Stimulated activated CD4-positive, alpha-beta T cell treated with anti-CD3 and anti-CD28 coated beads, TNF-alpha, amount 100 ng/mL, for 1 hour (primary cell): ENCODE measurements at places on chromosomes 7 and 10.

DNA sequence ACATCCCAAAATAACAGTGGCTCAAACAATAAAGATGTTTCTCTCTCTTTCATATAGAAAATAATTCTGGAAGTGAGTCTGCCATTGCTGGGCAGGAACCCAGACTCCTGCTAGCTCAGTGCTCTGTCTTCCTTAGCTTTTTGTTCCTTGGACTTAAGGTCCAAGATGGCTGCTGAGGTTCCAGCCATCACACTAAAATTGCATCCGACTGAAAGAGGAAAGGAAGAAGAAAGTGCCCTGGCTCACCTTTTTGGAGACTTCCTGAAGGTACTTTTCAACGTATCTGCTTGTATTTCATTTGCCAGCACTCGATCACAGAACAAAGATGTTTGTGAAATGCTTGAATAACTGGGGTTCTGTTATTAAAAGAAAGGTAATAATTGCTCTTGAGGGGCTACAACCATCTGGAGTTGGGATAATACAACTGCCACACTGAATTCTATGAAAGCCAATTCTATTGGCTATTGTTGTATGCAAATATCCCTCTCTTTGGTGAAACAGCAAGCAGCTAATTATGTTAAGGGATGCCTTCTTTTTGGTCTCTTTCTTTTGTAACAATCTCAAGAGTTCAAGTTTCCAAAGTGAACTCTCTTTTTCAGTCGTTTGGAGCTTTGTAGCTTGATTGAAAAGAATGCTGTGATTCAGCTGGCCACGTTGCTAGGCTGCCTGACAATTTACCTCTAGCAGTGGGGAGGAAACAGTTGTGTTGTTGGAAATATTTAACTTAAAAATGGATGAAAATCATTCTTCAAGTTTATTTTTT, 83.9 kb downstream of the BAMBI start:
- DNase-seq = no peak

DNA sequence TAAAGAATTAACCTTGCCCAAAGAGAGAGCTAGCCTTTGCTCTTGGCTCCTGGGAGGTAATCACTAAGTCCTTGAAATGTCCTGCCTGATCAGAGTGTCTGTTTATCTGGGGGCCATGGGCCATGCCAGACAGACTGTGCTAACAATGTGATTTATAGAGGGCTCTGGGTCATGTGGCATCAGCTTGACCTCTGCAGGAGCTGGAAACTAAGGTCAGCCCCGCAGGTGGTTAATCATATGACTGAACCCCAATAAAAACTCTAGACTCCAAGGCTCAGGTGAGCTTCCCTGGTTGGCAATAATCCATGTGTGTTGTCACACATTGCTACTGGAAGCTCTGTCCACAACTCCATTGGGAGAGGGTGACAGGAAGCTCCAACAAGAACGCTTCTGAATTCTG, 47.5 kb downstream of the NDUFB2 start:
- no peak for DNase-seq

DNA sequence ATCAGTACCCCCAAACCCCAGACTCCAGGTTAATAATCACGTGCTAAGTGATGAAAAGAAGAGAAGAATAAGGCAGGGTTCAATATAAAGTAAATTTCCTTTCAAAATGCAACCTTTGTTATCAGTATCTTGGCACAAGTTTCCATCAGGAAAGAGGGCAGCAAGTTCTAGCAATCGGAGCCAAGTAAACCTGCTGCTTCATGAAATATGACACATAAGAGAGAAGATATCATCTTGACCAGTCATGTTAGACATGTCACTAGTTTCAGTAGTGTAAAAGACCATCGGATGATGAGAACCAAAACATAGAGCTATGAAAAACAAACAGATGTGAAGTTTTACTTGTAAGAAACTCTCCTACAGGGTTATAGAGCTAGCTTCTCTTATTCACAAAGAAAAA, 44.0 kb downstream of the AASS start:
- no peak for DNase-seq

DNA sequence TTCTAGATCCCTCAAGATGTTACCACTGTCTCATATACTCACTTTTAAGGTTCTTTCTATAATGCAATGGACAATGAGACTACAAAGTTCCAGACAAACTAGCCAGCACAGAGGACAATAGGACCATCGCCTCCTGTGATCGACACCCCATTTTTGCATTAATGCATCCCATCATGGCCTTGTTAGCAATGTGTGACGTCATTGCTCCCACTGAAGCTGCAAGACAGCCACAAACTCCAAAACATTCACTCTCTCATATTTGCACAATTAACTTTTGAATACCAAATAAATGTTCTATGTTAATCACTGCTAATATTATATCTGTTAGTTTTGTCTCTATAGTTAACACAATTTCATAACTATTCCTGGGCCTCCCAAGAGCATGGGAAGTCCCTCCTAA, 88.8 kb upstream of the TMEM72 start:
- no peak for DNase-seq

DNA sequence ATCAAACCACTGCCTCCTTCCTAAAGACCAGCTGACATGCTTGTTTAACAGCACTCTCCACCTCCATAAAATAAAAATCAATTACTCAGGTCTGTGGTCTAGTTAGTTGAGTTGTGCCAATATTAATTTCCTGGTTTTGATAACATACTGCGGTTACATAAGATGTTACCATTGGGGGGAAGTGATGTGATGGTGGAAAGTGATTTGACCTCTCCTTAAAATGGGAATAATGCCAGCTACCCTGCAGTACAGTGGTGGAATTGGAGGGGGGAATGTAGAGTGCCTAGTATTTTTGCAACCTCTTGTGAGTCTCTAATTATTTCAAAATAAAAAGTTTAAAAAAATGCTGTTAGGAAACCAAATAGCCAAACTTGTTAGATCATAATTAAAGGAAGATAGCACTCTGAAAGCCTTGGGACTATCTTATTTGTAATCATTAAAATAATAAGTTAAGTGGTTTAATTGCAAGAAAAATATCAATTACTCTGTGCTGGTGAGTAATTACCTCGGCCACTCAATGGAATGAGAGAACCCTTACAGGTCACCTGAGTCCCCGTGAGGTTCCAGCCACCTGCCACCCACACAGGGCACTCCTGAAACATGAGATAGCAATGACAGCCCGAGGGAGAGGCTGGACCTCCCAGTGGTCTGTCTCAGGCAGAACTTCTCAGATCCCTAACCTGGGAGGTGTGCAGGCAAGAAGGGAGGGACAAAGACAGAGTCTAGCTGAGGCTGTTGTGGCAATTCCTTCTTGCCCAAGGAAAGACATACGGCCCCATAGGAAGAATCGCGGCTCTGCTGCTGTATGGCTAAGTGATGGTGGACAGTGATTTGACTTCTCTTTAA, 94.1 kb downstream of the SH3PXD2A start:
- DNase-seq = no peak

DNA sequence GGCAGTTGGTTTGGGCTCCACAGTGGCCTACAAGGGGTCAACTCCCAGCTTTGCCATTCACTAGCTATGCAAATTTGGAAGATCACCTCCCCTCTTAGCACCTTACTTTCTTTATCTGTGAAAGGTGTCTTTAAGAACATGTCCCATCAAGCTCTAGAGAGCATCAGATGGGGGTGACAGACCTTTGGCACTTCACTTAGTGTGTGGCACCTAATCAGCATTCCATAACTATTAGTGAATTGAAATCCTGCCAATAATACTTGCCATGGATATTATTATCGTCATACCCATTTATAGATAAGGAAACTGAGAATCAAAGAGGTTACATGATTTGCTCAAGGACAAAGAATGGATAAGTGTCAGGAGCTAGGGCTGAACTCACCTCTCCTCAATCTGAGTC, 51.9 kb downstream of the PLPP4 start:
- no peak for DNase-seq
